Astrocyte of the cerebellum (primary cell): ENCODE measurements at places on chromosomes 7 and 10.
A peak's percentile ranks its signal among the peaks of the same experiment; 100 is the strongest.

DNA sequence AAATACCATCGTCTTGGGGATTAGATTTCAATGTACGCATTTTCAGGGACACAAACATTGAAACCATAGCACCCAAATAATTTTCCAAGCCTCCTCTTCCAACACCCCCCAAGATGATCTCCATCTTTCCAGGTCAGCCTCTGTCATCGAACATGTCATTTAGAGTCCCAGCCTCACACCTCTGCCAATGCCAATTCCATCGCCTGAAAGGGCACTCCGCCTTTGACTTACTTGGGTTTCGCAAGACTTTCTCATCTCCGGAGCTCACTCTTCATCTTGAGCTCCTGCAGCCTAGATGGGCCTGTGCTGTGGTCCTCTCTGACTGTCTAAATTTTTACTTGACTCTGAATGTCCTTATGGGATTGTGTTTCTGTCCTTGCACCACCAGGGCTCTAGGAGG is 10.4 kb upstream of the FAM241B start:
- DNase-seq: no peak

DNA sequence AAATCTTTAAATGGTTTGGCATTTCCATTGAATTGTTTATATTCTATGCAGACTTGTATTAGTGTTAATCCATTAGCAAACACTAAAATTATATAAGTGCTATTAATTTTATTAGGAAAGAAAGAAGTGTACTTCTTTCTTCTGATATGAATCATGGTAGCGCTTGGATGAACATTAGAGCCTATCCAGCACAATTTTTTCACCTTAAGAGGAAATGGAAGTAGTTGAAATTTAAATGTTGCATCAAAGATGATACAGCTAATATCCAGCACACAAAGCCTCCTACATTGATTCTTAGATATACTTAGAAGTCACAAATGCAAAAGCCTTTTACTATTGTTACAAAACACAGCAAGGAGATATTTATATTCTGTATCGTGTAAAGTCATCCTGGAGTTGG is 174.5 kb downstream of the AHR start:
- no peak for DNase-seq

DNA sequence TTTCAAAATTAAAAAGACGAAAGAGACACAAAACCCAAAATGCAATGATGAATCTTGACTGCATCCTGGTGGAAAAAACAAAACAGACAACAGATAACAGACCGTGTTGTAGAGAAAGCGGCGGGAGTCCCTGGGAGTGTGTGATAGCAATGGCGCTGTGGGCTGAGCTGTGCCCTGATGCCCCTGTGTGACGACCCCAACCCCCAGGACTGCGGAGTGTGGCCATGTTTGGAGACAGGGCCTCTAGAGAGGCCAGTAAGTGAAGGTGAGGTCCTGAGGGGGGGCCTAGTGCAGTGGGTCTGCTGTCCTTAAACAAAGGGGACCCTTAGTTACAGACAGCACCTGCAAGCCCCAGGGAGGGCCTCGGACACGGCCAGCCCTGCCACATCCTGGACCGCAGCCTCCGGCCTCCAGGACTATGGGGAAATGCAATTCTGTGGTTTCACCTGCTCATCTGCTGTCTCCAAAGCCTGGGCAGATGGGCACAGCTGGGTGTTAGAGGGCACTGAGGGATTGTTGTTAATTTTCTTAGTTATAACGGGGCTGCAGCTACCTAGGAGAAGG is 277.7 kb downstream of the DNAJB6 start:
- no peak for DNase-seq

DNA sequence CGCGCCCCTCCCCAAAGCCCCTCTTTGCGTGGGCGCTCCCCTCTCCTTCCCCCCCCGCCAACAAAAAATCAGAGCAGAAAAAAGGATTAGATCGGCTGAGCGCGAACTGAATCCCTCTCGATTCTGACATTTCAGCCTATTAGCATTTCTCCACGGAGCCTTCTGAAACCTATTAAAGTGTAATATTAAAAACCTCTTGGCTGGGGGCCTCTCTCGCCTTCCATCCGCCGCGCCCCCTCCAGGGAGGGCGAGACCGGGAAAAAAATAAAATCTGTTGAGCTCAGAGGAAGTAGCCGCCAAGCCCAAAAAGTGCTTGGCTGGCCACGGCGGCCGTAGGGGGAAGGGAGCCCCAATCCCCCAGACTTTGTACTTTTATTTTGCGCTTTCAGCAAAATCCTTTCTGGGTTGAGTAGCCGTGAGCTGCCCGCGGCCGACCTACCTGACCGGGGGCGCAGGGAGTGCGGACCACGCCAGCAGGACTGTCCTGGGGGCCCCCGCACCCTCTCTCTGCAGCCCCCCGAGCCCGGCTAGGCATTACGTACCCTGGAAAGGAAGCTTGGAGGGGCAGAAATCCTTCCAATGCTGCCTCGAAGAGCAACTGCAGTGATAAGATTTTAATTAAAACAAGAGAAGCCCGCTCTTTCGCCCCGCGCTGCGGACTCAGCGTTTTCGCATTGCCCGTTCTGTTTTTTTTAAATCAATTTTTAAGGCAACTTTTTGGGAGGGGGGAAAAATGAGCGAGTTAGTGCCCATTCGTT is 1.3 kb upstream of the TNRC18 start:
- DNase-seq: no peak

DNA sequence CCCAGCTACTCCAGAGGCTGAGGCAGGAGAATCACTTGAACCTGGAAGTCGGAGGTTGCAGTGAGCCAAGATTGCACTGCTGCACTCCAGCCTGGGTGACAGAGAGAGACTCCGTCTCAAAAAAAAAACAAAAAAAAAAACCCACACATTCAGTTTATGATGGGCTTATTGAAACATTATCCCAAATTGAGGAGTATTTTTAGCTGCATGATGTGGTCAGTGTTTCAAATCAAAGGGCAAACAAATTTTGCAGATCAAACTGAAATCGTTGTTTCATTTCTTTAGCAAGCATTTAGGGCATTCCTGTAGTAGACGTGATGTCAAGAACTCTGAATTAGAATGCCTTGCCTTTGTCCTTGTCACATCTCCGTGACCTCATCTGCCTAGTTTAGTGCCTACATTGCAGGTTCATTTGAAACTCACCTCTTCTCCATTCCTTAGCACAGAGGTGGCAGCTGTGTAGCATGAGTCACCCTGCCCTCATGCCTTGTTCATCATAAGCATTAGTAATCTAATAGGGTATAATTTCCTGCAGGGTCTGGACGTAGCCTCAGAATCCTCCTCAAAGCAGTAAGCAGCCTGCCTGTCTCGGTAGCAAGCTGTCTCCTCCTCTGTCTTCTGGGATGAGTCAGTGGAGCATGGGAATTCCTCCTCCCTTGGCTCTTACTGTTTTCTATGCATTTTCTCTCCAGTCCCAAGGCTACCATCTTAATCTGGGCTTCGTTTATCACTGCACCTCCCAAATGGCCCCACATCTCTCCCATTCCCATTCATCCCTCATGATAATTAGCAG is 73.8 kb downstream of the CUL1 start:
- DNase-seq: peak; percentile 64

DNA sequence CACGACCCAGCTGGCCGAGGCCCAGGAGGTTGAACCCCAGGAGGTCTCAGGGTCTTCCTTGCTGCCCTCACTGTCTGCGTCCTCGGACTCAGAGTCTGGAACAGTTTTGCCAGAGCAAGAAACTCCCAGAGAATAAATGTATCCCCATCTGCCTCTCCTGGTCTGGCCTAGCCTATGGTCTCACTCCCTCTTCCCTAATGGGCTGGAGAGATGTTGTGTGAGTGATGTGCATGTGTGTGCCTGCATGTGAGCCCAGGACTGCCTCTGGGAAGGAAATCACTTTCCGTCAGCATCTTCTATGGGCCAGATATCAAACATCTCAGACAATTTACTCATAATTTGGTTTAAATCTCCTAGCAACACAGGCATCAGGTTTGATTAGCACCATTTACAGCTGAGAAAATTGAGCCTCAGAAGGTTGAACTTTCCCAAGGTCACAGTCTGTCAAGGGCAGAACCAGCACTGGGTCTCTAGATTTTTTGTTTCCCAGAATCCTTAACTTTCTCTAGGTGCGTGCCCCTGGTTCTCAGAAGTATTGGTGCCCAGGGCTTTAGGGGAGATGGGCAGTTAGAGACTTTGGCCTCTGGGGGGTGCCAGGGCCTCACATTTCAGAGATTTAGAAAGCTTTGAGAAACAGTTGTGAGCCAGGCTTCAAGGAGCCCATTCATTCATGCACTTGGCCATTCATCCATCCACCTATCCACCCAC is 4.9 kb downstream of the TMEM270 start:
- no peak for DNase-seq

GRCh38 chr10:103534621-103535498 is 41.4 kb downstream of the NEURL1 start:
- no peak for DNase-seq
